Kidney tubule cell (primary cell): ENCODE measurements at places on chromosomes 2 and 18.

- DNase-seq = no peak
Observed at GRCh38 chr18:63975628-63976027, 5.7 kb downstream of the SERPINB8 start.

GRCh38 chr2:112256654-112257053, 1.8 kb upstream of the ZC3H8 start:
- DNase-seq = no peak

DNA sequence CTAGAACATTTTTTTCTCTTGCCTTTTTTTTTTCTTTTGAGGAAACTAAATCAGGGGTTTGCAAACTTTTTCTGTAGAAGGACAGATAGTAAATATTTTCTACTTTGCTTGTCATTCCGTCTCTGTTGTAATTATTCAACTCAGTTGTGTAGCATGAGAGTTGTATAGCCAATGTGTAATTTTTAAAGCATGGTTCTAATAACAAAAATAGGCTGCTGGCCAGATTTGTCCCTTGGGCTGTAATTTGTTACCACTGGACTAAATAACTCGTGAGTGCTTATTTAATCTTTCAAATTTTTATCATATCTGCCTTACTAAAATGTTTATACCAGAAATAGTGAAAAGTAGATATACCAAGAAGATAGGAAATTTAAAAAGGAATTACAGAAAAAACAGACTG, 43.0 kb downstream of the CCDC148 start:
- no peak for DNase-seq

GRCh38 chr2:23751747-23752265, 175.1 kb downstream of the ATAD2B start:
- no peak for DNase-seq

DNA sequence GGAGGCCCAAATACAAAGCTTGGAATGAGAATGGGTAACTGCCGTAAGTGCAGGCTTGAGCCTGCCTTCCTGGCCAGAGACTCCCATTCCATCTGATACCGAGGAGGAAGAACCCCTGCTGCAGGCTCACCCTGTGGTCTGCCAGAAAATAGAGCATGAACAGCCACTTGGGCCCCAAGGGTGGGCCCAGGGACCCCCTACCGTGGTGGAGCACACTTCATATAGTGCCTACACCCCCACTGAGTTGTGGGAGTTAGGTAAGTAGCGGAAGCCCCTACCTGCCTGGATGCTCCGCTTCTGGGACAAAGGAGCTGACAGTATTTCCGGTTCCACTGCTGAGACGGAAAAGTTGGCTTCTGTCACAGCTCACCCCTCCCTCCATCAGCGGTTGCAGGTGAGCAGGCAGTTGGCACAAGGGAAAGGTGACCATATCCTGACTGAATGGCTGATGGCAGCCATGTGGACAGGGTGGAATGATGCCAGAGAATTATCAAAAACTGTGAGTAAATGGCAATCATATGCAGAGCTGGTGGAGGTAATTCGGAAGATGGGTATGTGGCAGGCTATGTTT, 11.5 kb upstream of the C2orf42 start:
- DNase-seq = no peak
